ENCODE measurements at places on chromosomes 5 and 9.
A peak's percentile ranks its signal among the peaks of the same experiment; 100 is the strongest.

DNA sequence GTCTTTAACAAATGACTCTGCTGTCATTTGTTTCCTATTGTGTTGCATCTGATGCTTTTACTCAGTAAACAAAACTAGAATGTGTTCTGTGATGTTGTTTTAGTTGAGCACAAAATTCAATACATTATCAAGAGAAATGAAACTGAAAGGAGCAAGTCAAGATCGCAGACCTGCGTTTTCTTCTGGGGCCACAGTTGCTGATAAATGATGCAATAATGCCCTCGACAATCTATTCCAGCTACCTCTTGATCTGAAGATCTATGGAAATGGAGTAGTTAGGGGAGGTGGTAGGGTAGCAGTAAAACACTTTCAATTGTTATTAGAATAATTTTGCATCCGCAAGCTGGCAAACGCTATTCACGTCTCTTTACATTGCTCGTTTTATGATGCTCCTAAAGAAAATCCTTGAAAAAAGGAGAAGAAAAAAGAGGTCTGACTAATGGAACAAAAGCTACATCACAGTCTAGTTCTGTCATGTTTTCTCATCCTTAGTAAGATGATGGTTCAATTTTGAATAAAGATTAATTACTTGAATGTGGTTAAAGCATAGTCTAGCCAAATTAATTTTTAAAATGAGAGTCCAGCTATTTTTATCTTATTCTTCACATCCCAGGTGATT is 1.6 kb downstream of the ZNF366 start:
- DNase-seq, result no peak

GRCh38 chr9:132743931-132744479 is 73.7 kb downstream of the GTF3C4 start:
- DNase-seq, result no peak

GRCh38 chr9:68755752-68756151 is 50.7 kb downstream of the PIP5K1B start:
- no peak for DNase-seq

GRCh38 chr9:113631137-113631765 is 167.7 kb downstream of the RGS3 start:
- DNase-seq, result no peak

DNA sequence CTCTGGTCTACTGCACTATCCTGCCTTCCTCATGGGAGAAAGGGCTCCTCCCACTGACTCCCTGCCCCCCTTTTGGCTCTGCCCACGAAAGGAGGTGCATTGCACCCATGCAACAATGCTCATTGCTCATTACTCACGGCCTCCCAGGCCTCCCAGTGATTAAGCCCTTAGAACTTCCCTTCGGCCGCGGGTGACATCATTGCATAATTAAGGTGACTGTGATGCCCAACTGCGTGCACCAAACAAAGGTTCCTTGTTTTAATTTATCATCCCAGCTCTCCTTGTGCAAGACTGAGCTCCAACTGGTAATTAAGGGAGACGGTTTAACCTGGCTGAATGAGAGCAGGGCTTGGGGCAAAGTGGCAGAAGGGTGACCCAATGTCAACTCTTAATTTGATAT is 180.4 kb downstream of the GAS1 start:
- peak; percentile 1 for DNase-seq

GRCh38 chr5:127596501-127596900 is 52.4 kb upstream of the CTXN3 start:
- DNase-seq, result no peak

Data from NCI-H774 (cell line).